ENCODE measurements at places on chromosomes 7 and 10.

DNA sequence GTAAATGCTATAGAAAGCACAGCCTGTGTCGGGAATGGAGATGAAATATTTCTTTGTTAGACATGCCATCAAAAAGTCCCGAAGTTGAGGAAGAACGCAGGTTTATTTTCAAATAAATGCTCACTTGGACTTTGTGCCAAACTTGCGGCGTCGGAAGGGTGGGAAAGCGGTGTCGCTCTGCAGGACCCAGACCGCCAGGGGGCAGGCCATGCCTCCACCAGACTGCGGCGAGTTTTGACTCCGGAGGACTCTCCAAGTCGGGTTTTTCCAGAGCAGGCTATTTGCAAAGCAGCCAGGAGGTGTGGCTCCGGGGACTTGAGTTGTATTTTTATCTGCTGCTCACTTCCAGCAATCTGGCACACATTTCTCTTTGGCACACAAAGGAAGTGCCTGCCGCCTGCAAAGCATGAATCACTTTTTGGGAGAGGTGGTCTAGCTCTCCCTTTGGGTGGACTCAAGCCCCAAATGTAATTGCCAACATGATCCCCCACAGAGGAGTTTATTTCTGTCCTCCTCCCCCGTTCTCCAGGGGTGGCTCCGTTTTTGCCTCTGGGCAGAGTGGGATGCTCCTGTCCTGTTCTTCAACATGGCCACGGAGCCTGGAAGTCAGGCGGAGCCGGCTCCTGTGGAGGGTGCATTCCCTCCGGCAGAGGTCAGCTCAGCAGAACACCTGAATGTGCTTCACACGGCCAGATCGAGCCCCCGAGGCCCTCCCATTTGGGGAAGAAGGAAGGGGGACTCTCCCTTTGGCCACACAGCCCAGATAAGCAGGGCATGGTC, 82.3 kb upstream of the GPR26 start:
- DNase-seq = no peak

DNA sequence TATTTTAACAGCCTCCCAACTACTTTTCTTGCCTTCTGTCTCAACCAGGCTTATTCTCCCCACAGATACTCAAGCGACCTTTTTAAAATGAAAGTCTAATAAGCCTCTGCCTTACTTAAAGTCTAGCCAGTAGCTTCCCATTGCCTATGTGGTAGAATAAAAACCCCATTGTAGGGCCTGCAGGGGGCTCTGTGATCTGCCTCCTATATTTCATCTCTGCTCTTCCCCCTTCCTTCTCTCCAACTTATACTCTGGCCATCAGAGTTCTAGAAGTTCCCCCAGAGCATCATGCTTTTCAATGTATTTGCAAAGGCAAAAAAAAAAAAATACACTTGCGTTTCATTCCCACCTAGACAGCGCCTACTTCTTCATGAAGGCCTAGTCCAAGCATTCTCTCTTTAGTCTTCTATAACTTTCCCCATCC, 167.7 kb upstream of the ADO start:
- DNase-seq = no peak

DNA sequence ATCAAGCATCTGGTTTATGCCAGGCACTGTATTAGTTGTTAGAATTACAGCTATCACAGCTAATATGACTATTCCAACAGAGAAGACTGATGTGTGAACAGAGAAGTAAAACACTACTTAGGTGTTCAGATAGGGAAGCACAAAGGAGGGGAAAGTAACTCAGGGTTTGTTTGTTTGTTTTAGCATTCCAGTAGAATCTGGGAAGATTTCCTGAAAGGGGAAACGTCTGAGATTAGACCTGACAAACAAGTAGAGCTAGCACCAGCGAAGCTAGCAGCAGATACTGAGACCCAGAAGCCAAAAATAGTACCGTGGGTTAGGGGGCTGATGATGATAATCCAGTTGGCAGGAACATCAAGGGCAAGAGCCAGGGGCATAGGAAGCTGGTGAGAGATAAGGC, 28.8 kb upstream of the KLHL7 start:
- DNase-seq = no peak

GRCh38 chr10:33052915-33053810, 95.1 kb upstream of the ITGB1 start:
- DNase-seq = no peak

- DNase-seq = no peak
These were observed 261.1 kb upstream of the RNF32 start for GRCh38 chr7:156379324-156380070.

DNA sequence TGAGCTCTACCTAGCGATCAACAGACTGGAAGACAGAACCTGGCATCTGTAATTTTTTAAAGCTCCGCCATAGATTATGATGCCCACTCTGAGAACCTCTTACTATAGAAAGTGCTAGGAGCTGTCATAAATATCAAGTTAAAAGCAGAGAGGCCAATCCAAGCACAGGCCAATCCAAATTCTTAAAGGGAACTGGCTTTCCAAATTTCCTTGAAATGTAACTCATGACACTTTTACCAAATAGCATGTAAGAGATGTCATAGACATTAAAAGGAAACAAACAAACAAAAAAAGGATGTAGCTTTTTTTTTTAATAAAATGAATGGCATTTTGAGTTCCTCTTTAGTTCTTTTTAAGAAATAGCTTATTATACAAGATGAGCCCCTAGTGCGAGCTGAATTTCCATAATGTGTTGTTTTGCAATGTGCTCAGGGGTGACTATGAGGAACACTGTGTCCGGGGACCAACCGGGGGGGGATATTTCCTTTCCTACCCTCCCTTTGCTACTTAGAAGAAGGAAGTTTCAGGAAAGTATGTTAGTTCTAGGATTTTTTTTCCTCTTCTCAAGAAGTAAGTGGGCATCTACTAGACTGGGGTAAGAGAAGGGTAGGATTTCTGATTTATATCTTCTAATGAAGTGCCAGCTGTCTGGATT, 23.7 kb upstream of the MRC1 start:
- DNase-seq = no peak

DNA sequence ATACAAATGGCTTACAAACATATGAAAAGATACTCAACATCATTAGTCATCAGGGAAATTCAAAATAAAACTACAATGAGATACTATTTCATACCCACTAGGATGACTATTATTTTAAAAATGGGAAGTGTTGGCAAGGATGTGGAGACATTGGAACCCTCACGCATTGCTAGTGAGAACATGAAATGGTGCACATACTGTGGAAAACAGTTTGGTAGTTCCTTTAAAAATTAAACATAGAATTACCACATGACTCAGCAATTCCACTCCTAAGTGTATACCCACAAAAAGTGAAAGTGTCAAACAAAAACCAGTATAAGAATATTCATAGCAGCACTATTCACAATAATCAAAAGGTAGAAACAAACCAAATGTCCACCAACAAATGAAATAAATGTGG, 48.5 kb upstream of the SHTN1 start:
- no peak for DNase-seq

- no peak for DNase-seq
These were observed 26.2 kb upstream of the BMPR1A start for GRCh38 chr10:86730227-86730626.

DNA sequence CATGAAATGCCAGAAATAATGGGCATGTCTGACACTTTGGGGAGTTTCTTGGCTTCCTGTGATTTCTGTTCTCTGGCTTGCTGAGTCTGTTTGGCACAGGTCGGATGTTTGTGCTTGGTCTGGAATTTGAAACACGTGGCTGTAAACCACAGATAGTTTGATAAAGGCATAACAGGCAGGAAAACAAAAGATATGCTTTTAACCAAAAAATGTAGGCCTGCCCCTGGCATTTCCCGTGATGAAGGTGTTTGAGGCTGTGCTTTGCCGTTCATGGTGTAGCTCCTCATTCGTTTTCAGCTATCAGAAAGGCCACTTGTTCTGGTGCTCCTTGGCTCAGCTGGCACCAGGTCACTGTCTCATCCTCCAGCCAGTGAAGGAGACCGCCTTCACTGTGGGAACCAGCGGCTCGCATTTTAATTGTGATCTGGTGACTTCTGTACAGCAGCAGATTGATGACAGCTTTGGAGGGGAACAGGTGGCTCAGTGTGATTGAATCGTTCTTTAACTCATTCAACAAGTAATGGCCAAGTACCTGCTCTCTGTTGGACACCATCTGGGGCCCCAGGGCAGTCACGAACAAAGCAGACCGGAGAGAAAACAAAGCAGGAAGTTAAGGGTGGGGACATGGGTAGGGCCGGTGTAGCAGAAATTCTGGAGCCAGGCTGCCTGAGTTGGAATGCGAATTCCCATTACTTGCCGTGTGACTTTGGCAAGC, 111.5 kb downstream of the CCNY start:
- no peak for DNase-seq

DNA sequence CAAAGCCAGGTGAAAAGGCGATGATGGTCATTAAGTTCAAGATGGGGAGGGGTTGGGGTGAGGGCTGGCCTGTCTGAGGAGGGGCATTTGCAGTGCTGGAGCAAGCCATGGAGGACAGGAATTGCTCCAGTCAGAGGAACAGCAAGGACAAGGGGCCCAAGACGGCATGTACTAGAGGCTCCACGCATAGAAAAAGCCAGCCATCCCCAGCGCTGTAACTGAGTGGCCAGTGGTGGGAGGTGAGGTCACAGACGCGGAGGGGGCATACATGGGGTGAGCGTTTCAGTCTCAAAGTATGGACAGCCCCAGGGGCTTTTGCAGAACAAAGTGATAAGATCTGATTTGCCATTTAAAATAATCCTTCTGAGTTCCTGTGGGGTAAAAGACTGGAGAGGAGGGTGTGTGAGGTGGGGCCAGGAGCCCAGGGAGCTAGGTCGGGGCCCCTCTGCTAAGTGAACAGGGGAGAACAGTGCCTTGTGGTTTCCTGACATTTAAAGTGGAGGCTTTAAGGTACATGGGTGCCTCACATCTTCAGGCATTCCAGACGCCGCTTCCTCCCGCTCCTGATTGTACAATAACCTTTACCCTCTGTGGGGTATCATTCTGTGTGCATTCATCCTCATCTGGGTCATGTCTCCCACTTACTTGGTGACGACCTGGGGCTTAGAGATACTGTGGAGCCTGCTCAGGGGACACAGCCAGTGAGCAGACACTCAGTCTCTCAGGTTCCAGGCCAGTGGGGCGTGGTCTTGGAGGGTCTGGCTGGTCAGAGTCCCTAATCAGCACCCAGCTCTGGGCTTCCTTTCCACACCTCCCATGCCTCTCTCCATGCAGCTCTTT, 105.6 kb upstream of the GPR26 start:
- no peak for DNase-seq

GRCh38 chr7:110010359-110010758, 1080.6 kb upstream of the LRRN3 start:
- DNase-seq = no peak

DNA sequence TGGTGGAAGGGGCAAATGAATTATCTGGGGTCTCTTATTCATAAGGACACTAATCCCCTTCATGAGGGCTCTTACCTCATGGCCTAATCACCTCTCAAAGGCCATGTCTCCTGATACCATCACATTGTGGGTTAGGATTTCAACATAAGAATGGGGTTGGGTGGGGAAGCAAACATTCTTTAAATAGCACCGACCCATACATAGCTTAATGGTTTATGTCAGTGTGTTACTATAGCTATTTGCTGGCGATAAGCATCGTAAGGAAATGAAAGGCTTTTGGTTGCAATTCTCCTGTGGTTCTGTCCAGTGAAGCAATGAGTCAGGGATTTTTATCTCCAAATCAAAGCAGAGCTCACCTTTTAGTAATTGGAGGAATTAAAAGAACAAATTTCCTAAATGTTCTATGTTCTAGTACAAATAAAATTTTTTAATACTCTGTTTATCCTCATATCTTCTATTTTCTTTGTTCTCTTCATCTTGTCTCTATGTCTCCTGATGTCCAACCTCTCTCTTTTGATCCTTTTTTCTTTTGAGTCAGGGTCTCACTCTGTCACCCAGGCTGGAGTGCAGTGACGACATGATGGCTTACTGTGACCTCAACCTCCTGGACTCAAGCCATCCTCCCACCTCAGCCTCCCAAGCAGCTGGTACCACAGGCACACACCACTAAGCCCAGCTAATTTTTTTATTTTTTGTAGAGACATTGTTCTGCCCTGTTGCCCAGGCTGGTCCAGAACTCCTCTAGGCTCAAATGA, 57.0 kb upstream of the GLCCI1 start:
- no peak for DNase-seq

- DNase-seq = no peak
These were observed 118.6 kb upstream of the PARD3 start for GRCh38 chr10:34933676-34934075.

DNA sequence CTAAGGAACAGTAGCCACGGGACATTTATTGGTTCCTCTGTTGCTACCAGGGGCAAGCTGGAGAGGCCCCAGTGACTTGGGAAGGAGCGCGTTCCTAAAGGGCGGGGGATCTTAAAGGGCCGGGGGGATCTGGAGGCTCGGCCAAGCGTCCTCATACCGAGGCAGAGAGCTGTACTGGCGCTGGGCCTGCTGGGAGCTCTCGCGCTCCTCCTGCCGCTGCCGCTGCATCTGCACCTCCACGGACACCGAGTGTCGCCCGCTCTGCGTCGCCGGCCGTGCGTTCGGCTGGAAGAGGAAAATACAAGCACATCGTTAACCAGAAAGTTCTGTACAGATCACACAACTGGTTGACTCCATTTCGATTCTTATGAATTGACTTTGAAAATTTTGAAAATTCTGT, 695.6 kb downstream of the PARD3 start:
- DNase-seq = no peak

DNA sequence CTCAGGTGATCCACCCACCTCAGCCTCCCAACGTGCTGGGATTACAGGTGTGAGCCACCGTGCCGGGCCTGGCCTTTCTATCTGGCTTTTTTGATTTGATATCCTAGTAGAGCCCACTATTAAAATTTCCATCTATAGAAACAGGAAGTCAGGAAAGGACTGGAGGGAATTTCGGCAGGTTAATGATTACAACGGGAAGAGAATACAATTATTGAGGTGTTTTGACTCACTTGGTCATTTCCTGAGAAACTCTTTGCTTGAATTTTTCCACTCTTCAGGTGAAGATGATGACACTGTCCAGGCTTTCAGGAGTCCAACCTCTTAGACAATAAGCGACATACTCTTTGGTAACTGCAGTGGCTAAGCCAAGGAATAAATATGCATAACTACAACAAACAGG, 1.1 kb upstream of the MKLN1 start:
- no peak for DNase-seq

GRCh38 chr10:13074563-13075451, 25.2 kb upstream of the OPTN start:
- peak; percentile 40 for DNase-seq
